ENCODE measurements at places on chromosomes 11 and 22.

GRCh38 chr11:22657101-22657694 is 9.2 kb upstream of the GAS2 start:
- H3K4me1 ChIP-seq = no peaks in the 10 kb centered on the region
- H3K4me3 ChIP-seq = no peak overlapping the region
- DNase-seq = no peak
- H3K36me3 ChIP-seq = no peaks in the 10 kb centered on the region

DNA sequence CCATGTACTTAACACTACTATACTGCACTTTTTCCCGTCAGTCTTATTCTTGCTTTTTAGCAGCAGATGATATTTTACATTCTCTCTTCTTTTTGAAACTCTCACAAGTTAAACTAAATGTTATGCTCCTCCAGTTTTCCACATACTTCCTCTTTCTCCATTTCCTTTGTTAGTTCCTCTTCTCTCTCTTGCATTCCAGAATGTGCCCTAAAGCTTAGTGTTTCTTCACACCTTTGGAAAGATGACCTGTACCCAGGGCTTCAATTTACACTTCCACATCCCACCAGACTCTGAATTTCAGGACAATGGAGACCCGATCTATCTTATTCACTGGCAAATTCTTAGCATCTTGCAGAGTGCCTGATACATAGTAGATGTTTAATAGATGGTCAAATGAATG is 51.8 kb downstream of the APIP start:
- no peaks in the 10 kb centered on the region for H3K27me3 ChIP-seq
- DNase-seq = no peak
- H3K27ac ChIP-seq = no peak overlapping the region

DNA sequence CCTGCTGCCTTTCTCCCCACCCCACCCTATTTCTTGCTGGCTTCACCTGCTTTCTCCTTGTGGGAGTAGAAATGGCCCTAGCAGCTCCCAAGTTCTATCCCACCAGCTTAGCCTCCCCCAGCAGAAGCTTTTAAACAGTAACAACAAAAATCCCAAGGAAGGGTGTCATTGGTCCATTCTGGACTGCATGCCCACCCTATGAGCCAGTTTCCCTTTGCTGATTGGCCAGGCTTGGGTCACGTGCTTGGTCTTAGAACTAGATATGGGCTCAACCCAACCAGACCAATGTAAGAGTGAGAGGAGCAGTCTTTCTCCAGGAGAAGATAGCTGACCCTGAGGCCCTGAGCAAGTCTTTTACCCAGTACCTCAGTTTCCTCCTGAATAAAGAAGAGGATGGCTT is 2.3 kb downstream of the MTFP1 start:
- no peaks in the 10 kb centered on the region for H3K27me3 ChIP-seq
- H3K4me1 ChIP-seq = peaks cover 36% of the 10 kb centered on the region
- no peak overlapping the region for H3K4me3 ChIP-seq

GRCh38 chr11:131537196-131537595 is 166.8 kb downstream of the NTM start:
- no peak for DNase-seq
- H3K36me3 ChIP-seq = no peaks in the 10 kb centered on the region
- H3K27ac ChIP-seq = no peak overlapping the region
- H3K27me3 ChIP-seq = peaks cover 7% of the 10 kb centered on the region

DNA sequence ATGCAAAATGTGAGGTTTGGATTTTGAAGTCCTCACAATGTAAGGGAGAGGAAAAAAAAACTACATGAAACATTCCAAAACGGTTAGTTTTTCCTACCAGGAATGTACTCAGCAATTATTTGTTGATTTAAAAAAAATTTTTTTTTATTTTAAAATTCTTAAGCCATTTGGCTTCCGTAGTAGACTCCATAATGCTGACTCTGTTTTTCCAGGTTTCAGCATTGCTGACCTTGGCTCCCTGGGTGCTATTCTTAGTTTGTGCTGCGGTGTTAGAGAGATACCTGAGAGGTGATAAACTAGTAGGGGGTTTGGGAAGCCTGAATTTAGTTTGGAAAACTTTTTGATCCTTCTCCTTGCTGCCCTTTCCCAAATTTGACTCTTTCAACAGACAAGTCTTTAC is 10.6 kb downstream of the STT3A start:
- H3K27ac ChIP-seq = no peak overlapping the region
- no peak for DNase-seq

DNA sequence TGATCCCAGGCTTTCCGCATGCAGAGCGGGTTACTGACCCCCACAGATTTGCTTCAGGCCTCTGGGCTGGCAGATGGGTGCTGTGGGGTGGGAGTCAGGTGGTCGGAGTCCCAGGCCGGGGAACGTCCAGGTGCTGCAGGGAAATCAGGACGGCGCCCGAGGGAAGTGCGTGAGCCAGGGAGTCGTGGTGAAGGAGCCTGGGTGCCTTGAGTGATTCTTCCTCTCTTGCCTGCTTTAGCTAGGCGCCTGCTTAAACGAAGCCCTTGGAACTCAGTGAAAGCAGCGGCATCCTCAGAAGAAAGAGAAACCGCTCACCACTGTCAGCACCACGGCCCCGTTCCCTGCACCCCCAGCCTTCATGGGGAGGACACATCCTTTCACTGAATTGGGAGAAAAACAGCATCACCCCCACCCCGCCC is 455.6 kb downstream of the BRD1 start:
- no peaks in the 10 kb centered on the region for H3K36me3 ChIP-seq
- H3K27me3 ChIP-seq = peaks cover 62% of the 10 kb centered on the region
- no peak overlapping the region for H3K4me3 ChIP-seq

DNA sequence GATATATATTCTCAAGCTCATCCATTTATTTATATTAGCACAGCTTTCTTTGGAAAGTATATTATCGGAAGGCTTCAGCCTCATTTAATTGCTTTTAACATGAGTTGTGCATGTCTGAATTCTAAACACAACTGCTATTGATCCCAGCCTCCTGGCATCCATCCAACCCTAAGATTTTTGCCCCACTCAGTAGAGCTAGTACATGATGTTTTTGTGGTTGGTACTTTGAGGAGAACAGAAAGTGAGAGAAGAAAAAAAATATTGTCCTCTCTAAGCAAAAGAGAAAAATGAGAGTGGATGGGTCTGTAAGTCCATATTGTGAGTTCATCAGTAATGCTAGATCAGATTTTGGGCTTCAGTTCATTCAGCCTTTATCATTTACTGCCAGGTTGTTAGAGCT is 198.7 kb downstream of the DDX10 start:
- H3K36me3 ChIP-seq = no peaks in the 10 kb centered on the region
- no peaks in the 10 kb centered on the region for H3K27me3 ChIP-seq
- no peak for DNase-seq

DNA sequence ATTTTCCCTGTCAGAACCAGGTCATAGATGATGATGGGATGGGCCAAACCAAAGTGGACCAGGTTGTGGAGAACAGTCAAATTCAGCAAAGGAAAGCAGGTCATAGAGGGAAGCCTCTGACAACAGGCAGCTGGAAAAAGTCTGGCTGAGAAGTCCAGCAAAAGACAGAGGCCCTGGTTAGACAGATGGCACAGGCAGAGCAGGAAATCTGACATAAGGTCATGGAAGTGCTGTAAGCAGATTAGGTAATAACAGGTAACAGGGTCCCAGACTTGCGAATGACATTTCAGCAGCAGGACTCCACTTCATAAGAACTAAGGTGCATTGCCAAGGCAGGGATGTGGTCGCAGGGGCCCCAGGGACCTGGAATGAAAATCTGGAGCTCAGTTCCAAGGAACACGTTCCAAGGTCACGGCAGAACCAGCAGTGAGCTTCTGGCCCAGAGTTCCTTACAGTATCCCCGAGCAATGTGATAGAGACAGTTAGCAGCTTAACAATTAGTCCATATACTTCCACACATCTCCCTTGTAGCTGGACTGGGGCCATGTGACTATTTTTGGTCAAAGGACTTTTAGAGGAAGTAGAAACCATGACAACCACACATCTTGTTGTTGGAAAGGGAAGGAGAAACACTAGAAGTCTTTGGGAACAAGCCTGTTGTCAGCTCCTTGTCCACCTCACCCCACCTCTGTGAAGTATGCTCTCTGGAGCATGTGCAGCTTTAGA is 75.4 kb downstream of the ME3 start:
- DNase-seq = no peak
- H3K4me3 ChIP-seq = no peak overlapping the region
- no peaks in the 10 kb centered on the region for H3K27me3 ChIP-seq
- H3K4me1 ChIP-seq = peaks cover 11% of the 10 kb centered on the region

- H3K27me3 ChIP-seq = no peaks in the 10 kb centered on the region
- peaks cover 28% of the 10 kb centered on the region for H3K4me1 ChIP-seq
- H3K36me3 ChIP-seq = no peaks in the 10 kb centered on the region
- no peak overlapping the region for H3K4me3 ChIP-seq
- H3K27ac ChIP-seq = no peak overlapping the region
These were observed 19.1 kb downstream of the TNRC6B start for GRCh38 chr22:40196628-40197360.

GRCh38 chr22:40326905-40327735 is 19.2 kb upstream of the ADSL start:
- H3K27ac ChIP-seq = peak overlapping the region; percentile 16
- no peak overlapping the region for H3K4me3 ChIP-seq
- H3K4me1 ChIP-seq = peaks cover 3% of the 10 kb centered on the region
- no peaks in the 10 kb centered on the region for H3K27me3 ChIP-seq
- peaks cover 38% of the 10 kb centered on the region for H3K36me3 ChIP-seq
- no peak for DNase-seq

DNA sequence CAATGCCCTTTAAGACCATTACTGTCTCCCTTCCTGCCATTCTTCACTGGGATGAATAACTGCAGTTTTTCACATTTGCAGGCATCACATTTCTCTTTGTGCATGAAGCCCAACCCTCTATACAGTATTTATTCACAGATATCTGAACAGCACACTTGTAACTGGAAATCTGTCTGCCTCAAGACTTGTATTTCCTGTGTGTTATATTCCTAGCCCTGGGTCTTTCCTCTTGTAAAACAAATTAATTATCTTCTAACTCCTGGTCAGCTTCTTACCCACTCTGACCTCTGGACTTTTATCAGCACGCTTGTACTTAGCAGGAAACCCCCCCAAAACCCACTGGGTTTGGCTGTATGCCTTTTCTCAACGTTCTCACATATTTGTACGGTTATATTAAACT is 2.0 kb downstream of the CSRP3 start:
- DNase-seq = no peak
- no peaks in the 10 kb centered on the region for H3K36me3 ChIP-seq
- H3K4me3 ChIP-seq = no peak overlapping the region
- H3K27ac ChIP-seq = no peak overlapping the region
- no peaks in the 10 kb centered on the region for H3K27me3 ChIP-seq

- peaks cover 95% of the 10 kb centered on the region for H3K36me3 ChIP-seq
- no peak overlapping the region for H3K4me3 ChIP-seq
- peaks cover 52% of the 10 kb centered on the region for H3K4me1 ChIP-seq
- no peaks in the 10 kb centered on the region for H3K27me3 ChIP-seq
These were observed 7.8 kb downstream of the PIK3IP1 start for GRCh38 chr22:31284281-31285155.

DNA sequence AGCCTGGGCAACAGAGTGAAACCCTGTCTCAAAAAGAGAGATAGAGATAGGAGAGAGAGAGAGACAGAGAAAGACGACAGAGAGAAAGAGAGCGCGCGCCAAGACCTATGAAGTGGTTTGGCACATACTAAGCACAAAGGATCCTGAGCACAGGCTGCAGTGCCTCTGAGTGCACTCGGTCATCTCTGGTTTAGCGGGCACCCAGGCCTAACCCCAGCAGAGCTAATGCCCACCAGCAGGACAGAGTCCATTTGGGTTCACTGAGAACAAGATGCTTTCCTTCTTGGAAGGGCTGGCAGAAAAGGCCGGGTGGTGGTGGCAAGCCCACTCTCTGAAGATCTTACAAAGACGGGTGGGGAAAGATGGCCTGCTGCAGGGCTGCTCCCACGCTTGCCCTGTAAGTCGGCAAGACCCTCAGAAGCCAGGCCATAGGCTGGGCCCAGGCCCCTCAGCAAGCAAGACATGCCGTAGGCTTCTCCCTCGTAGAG is 3.3 kb downstream of the SCARF2 start:
- H3K36me3 ChIP-seq = no peaks in the 10 kb centered on the region
- peaks cover 67% of the 10 kb centered on the region for H3K27me3 ChIP-seq
- H3K4me3 ChIP-seq = no peak overlapping the region
- H3K27ac ChIP-seq = no peak overlapping the region

- no peaks in the 10 kb centered on the region for H3K27me3 ChIP-seq
- DNase-seq = no peak
- H3K27ac ChIP-seq = no peak overlapping the region
- H3K4me1 ChIP-seq = no peaks in the 10 kb centered on the region
- H3K36me3 ChIP-seq = no peaks in the 10 kb centered on the region
These were observed 116.6 kb upstream of the THY1 start for GRCh38 chr11:119539583-119539982.

GRCh38 chr22:23718371-23719165 is 27.8 kb downstream of the RGL4 start:
- no peak overlapping the region for H3K27ac ChIP-seq
- H3K27me3 ChIP-seq = no peaks in the 10 kb centered on the region
- no peak overlapping the region for H3K4me3 ChIP-seq
- peaks cover 13% of the 10 kb centered on the region for H3K36me3 ChIP-seq
- peaks cover 15% of the 10 kb centered on the region for H3K4me1 ChIP-seq
- no peak for DNase-seq

- no peak for DNase-seq
- H3K36me3 ChIP-seq = no peaks in the 10 kb centered on the region
- no peak overlapping the region for H3K27ac ChIP-seq
- H3K4me3 ChIP-seq = no peak overlapping the region
- no peaks in the 10 kb centered on the region for H3K27me3 ChIP-seq
- no peaks in the 10 kb centered on the region for H3K4me1 ChIP-seq
These were observed 742.3 kb downstream of the DLG2 start for GRCh38 chr11:84884836-84885235.

GRCh38 chr11:45056529-45056928 is 89.9 kb upstream of the PRDM11 start:
- no peak overlapping the region for H3K4me3 ChIP-seq
- H3K27ac ChIP-seq = no peak overlapping the region
- no peaks in the 10 kb centered on the region for H3K27me3 ChIP-seq
- no peak for DNase-seq

- peak; percentile 56 for DNase-seq
- H3K36me3 ChIP-seq = peaks cover 21% of the 10 kb centered on the region
- no peak overlapping the region for H3K27ac ChIP-seq
- H3K4me1 ChIP-seq = peaks cover 53% of the 10 kb centered on the region
- H3K4me3 ChIP-seq = peak overlapping the region; percentile 89
These were observed 1.4 kb upstream of the PEX16 start for GRCh38 chr11:45918962-45919675.

DNA sequence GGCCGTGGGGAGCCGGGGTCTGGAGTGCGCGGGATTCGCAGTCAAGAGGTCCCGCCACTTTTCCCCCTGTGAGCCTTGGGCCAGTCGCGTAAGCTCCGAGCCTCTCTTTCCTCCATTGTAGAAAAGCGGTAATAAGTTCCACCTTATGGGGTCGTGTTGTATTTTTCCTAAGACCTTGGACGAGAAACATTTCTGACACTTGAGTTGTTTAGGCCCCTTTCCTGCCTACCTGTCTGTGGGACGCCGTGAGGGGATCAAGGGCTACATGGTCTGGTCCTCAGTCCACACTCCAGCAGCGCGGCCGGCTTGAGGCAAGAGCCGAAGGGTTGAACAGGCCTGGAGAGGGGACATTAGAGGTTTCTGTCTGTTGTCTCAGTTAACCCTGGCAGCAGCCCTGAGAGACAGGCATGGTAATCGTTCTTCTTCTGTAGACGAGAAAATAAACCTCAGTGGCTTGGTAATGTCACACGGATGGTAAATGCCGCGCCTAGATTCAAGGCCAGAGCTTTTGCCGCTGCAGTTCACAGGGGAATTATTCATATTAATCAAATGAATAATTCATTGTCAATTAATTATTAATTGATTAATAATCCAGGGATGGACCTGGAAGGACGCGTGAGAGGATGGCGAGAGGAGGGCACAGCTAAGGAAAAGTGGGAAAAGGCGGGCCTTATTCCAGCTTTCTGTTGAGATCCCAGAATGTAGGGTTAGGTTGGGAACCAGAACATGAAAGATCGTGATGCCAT is 545 bp downstream of the FEN1 start:
- H3K4me1 ChIP-seq = peaks cover 32% of the 10 kb centered on the region
- peaks cover 32% of the 10 kb centered on the region for H3K36me3 ChIP-seq
- H3K4me3 ChIP-seq = peak overlapping the region; percentile 68
- no peaks in the 10 kb centered on the region for H3K27me3 ChIP-seq

Data from suprapubic skin (tissue), 4 donors.